T-helper 1 cell treated with Interleukin-12 subunit alpha and Interleukin-12 subunit beta and Interleukin-4 antibody, amounts not matched to agents 30 ng/mL and 1 ng/mL, for 36 hours (primary cell): ENCODE measurements at places on chromosomes 1 and 21. TPM values are rescaled to one million over a fixed set of nuclear protein-coding genes. Genes with fewer than 3 reads are reported as not detected.

The OR6N1 gene
- total RNA-seq, result not detected in 2 replicates

The SNX27 gene
- 27.0 and 27.6 TPM in 2 replicates for total RNA-seq

The TYW3 gene
- 22.2 and 22.3 TPM in 2 replicates for total RNA-seq

The TNFSF4 gene
- total RNA-seq, result 2.5 TPM in 2 replicates

The RNF186 gene
- total RNA-seq, result not detected in 2 replicates

The URB1 gene
- 22.4 and 24.4 TPM in 2 replicates for total RNA-seq

The TMEM200B gene
- 0.07 TPM in 1 of 2 replicates, not detected in the other for total RNA-seq

The ZSCAN20 gene
- total RNA-seq, result 2.1 and 2.2 TPM in 2 replicates

The MYOM3 gene
- not detected in 2 replicates for total RNA-seq

The PLA2G2E gene
- total RNA-seq, result not detected in 2 replicates

The SMCP gene
- not detected in 2 replicates for total RNA-seq

The GNG4 gene
- total RNA-seq, result 3.3 and 3.7 TPM in 2 replicates

The ZNF695 gene
- total RNA-seq, result 0.17 TPM in 1 of 2 replicates, not detected in the other

The AIM2 gene
- total RNA-seq, result 11.6 and 13.8 TPM in 2 replicates

The ELAPOR1 gene
- total RNA-seq, result 5.7 and 6.8 TPM in 2 replicates

The SERPINC1 gene
- 0.49 TPM in 1 of 2 replicates, not detected in the other for total RNA-seq

The TEX38 gene
- total RNA-seq, result 0.34 TPM in 1 of 2 replicates, not detected in the other

The SELP gene
- total RNA-seq, result 0.15 and 0.24 TPM in 2 replicates

The ADCY10 gene
- total RNA-seq, result 0.07 and 0.46 TPM in 2 replicates

The TTC4 gene
- total RNA-seq, result 24.0 and 27.1 TPM in 2 replicates

The C1orf115 gene
- total RNA-seq, result 0.32 and 0.37 TPM in 2 replicates

The TMEM79 gene
- total RNA-seq, result 8.4 and 8.5 TPM in 2 replicates

The CPLANE2 gene
- total RNA-seq, result 6.1 and 6.4 TPM in 2 replicates

The ITGB2 gene
- 792 and 801 TPM in 2 replicates for total RNA-seq

The NEK2 gene
- total RNA-seq, result 25.7 and 26.1 TPM in 2 replicates

The CBS gene
- 22.4 and 22.5 TPM in 2 replicates for total RNA-seq

The BCAN gene
- total RNA-seq, result not detected in 2 replicates

The SEMA6C gene
- 1.1 and 2.2 TPM in 2 replicates for total RNA-seq

The UQCRHL gene
- total RNA-seq, result 1.2 and 1.4 TPM in 2 replicates

The C1orf94 gene
- total RNA-seq, result not detected in 2 replicates

The IGSF3 gene
- total RNA-seq, result 0.83 and 0.98 TPM in 2 replicates

The SRGAP2B gene
- 43.2 and 48.0 TPM in 2 replicates for total RNA-seq

The SYT2 gene
- not detected in 2 replicates for total RNA-seq

The PPIAL4G gene
- total RNA-seq, result 0.56 and 1.0 TPM in 2 replicates

The TEDDM1 gene
- total RNA-seq, result not detected in 2 replicates

The LCE1F gene
- not detected in 2 replicates for total RNA-seq
